Foreskin keratinocyte (primary cell): ENCODE measurements at places on chromosomes 3 and 15. TPM values are rescaled to one million over a fixed set of nuclear protein-coding genes. Genes with fewer than 3 reads are reported as not detected.

CCDC14 gene
- 26.3 and 27.6 TPM in 2 replicates for total RNA-seq

MCTP2 gene
- total RNA-seq: 13.4 and 14.5 TPM in 2 replicates

XCR1 gene
- not detected in 2 replicates for total RNA-seq

ASB7 gene
- total RNA-seq: 10.9 and 11.8 TPM in 2 replicates

RASGRP1 gene
- not detected in 2 replicates for total RNA-seq

ARPIN gene
- total RNA-seq: 10.8 and 12.5 TPM in 2 replicates
